Panc1 (cell line): ENCODE measurements at places on chromosomes 11 and 22.
A peak's percentile ranks its signal among the peaks of the same experiment; 100 is the strongest.

- DNase-seq, result no peak
These were observed 24.6 kb upstream of the YWHAH start for GRCh38 chr22:31919730-31920129.

GRCh38 chr22:35995772-35996171, 32.9 kb downstream of the RBFOX2 start:
- no peak for DNase-seq

DNA sequence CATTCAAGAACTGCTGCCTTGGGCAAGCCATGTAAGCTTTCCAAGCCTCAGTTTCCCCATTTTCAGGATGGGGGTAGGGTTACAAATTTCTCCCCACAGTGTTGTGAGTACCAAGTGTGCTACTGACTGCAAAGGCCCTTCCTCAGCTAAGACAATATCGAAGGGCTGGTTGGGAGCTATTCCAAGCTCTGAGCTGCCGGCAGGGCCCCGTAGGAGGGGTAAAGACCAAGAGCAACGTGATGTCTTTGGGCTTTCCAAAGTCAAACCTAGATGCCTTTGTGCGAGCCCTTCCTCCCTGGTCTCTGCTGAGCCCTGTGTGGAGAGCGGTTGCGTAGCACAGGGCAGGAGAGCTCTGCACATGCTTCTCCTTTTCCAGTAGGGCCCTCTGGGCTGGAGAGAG, 29.3 kb downstream of the PKNOX2 start:
- DNase-seq, result no peak

GRCh38 chr11:24734742-24735237, 237.9 kb downstream of the LUZP2 start:
- DNase-seq, result no peak

- DNase-seq, result no peak
These were observed 117.2 kb downstream of the APIP start for GRCh38 chr11:34798985-34799384.

DNA sequence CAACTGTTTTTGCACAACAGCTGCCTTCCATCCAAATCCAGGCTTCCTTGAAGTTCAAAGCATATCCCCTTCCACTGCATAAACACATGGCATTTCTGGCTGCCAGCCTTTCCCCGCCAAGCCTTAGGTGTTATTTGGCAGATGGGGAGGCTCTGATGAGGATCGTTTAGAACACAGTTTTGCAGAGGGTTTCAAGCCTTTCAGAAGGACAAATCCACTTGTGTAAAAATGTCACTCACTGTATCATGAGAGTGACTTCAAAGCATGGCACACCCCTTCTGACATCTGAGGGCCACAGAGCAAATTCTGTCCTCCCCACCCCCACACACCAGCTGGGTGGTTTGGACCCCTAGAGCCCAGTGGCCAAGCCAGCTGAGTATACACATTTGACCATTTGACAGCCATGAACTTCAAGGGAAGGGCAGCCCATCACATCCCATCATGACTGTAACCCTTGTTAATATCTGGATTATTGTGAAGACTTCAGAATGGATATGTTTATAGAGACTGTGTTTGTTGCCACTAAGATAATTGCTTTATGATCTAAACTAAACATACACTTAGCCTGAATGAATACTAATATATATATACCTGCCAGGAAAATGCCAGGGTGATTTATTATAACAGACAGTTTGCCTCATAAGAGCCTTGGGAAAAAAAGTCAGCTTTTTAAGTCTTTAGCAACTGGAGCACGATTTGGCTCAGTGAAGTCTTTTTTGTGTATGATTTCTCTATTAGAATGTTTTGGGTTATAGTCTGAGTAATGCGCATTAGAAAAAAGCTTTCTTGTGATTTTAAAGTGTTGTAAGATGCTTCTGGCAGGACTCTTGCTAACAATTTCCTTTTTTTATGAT, 31.9 kb downstream of the FBLN1 start:
- DNase-seq, result no peak

DNA sequence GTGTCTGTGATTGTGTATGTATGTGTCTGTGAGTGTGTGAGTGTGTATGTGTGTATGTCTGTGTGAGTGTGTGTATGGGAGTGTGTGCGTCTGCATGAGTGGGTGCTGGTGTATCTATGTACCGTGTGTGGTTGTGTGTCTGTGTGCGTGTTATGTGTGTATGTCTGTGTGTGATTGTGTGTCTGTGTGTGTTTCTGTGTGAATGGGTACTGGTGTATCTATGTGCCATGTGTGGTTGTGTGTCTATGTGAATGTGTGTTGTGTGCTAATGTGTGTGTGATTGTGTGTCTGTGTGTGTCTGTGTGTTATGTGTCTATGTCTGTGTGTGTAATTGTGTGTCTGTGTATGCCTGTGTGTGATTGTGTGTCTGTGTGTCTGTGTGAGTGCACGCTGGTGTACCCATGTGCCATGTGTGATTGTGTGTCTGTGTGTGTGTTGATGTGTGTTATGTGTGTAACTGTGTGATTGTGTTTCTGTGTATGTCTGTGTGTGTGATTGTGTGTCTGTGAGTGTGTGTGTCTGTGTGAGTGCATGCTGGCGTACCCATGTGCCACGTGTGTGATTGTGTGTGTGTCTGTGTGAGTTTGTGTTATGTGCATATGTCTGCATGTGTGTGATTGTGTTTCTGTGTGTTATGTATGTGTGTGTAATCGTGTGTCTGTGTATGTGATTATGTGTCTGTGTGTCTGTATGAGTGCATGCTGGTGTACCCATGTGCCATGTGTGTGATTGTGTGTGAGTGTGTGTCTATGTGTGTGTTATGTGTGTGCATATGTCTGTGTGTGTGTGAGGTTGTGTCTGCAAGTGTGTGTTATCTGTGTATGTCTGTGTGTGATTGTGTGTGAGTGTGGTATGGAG, 6.8 kb upstream of the CACNA1I start:
- DNase-seq, result no peak

GRCh38 chr11:33065445-33066178, 26.2 kb downstream of the TCP11L1 start:
- DNase-seq, result peak; percentile 12

- DNase-seq, result no peak
These were observed 13.3 kb upstream of the CD81 start for GRCh38 chr11:2363577-2364370.

DNA sequence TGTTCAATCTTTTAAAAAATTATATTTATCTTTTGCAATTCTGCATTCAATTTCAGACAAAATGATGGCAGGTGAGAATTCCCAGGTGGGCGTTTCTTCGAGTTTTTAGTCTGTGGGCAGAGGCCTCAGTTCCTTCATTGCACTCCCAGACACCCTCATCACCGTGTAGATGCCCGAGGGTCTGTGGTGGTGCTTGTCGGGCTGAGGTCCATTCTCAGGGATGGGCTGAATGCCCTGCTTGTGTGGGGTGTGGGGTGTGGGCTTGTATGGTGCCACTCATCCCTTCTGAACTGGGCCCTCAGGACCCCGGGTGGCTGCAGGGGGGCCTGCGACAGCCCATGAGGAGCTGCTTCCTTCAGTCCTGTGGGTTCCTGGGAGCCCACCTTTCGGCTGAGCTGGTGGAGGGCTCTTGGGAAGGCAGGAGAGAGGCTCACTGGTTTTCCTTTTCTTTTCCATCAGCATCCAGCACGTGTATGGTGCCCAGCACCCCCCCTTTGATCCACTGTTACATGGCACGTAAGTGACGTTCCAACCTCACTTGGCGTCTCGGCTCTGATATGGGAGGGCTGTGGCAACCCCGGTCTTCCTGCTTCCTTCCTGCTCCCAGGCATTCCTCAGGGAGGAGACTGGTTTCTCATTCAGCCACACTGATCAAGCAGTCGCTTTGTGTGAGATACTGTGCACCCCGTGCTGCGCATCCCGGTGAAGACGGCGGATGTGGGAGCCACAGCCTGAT, 29.8 kb downstream of the TBC1D22A start:
- DNase-seq, result no peak

- DNase-seq, result no peak
These were observed 66.0 kb downstream of the FEZ1 start for GRCh38 chr11:125429807-125430678.

GRCh38 chr11:21614961-21615360, 577.9 kb upstream of the ANO5 start:
- no peak for DNase-seq

DNA sequence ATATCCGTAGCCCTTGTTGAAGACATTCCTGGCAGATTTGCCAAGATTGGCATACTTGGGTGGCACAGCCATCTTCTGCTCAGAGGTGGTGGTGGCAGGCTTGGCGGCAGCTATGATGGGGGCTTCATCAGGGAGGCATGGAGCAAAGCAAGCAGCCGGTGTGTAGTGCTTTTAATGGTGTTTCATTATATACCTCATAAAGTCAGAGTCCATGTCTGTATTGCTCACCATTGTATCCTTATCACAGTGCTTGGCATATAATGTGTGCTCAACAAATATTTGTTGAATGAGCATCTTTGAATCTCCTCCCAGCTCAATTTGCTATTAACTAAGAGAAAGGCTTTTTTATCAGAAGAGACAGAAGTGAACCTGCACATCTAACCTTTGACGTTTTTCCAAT, 7.8 kb upstream of the DNHD1 start:
- DNase-seq, result no peak

GRCh38 chr11:120025606-120026335, 112.1 kb downstream of the TRIM29 start:
- DNase-seq, result no peak

DNA sequence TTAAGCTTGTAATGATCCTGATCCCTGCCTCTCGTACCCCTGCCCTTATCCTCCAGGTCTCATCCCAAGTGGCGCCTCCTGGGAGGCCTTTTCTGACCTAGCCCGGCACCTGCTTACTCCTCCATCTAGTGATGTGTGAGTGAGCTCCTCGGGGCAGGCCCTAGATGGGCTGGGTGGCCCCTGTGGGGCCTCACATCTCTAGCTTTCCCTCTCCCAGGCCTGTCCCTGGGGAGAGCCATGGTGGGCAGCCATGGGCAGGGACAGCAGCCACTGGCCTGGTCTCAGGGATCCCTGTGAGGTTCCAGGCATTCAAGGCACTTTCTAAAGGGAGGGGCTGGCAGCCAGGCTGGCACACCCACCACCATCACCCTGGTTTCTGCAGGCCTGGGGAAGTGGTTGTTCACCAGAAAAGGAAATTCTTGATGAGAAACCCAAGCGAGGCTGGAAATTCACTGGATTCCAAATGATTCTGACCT, 27.9 kb downstream of the GNAZ start:
- no peak for DNase-seq

- DNase-seq, result no peak
These were observed 43.4 kb downstream of the GUCY1A2 start for GRCh38 chr11:106974831-106975230.

- DNase-seq, result no peak
These were observed 53.3 kb downstream of the TPBGL start for GRCh38 chr11:75293903-75294302.

DNA sequence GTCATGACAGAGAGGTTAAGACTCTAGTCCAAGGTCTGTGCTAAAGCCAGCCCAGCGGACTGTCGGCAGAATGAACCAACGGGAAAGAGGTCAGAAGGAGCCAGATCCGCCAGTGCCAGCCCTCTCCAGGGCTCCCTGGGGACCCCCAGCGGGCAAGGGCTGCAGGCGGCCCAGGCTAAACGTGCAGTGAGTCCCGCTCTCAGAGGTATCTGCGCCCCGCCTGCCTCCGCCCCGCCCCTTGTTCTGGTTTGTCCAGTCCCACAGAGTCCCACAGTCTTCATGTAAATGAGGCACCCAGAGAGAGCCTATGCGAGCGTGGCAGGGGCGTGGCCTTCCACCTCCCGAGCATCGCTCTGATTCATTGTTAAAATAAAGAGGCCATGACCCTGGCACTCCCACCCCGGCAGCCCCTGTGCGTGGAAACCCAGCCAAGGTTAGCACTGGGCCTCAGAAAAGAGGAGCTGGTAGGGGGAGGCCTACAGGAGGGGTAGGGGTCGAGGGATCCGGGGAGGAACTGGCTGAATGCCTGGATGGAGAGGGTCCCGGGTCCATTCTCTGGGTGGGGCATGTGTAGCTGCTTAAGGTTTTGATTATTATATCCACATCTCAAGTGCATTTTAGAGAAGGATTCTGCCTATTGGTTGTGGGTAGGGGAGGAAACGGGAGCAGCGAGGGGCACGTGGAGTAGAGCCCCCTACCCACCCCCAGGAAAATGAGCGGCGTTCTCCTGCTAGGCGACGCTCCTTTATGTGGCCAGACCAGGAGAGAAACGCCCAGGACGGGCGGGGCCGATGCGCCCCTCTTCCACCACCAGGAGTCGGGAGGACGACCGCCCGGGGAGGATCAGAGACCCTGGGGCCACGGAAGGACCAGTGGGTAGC, at the start of gene TRIOBP:
Gene TRIOBP (plus strand): TSS at position 392 of the 881 bp plus-strand sequence. CDS start 4,318 bp downstream, outside the sequence.
- no peak for DNase-seq

GRCh38 chr11:118620529-118621070, 13.2 kb downstream of the PHLDB1 start:
- DNase-seq, result no peak

- DNase-seq, result no peak
These were observed 30.5 kb downstream of the MRGPRD start for GRCh38 chr11:68950270-68950669.

DNA sequence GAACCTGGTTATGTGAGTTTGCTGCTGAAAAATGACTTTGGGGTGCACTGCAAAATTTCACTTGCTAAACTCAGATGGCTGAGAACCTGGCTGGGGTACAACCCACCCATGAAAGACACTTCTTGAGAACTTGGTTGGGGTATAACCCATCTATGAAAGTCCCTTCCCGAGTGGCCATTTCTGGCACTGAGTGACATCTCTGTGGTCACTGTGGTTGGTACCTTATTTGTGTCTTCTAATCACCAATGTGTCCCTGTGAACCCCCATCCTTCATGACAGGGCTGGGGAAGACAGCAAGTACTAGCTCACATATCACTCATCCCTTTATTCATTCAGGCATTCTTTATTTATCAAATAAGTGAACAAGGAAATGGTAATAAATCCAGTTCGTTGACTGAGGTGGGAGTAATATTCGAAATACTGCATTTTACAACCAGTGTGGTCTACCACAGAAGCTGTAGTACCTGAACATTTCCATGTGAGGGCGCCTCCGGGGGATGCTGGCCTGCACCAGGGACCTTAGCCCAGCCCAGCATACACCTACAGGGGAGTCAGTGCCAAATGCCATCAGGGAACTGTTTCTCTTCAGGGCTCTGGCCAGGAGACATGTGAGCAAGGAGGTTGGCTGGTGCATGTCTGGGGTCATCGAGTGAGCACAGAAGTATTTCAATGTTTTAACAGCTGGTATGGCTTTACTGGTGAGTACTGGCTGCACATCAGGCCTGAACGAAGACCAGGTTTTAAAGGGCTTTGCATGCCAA, 122.1 kb downstream of the CSNK2A3 start:
- DNase-seq, result no peak

- DNase-seq, result no peak
These were observed 59.6 kb downstream of the MAPK1 start for GRCh38 chr22:21807544-21808529.

GRCh38 chr11:47955061-47955755, 25.2 kb upstream of the PTPRJ start:
- DNase-seq, result no peak

DNA sequence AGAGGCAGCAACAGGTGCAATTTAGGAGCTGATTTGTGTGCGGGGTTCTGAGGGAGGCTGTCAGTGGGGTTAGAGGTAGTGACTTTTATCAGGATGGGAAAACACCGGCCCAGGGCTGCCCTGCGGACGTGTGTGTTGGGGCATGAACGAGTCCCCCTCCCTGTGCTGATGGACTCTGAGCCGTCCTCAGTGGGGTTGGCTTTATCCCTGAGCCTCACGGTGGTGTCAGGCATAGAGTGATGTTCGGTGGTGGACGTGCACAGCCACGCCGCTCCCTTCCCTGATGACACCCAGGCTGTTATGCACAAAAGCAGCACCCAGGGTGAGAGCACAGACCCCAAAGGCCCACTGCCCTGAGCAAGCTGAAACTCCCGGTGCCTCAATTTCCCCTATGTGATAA, 809.1 kb downstream of the BRD1 start:
- no peak for DNase-seq

GRCh38 chr11:131546218-131546895, 175.9 kb downstream of the NTM start:
- no peak for DNase-seq

GRCh38 chr11:103545551-103545950, 436.3 kb downstream of the DYNC2H1 start:
- DNase-seq, result no peak
